ENCODE measurements at places on chromosomes 3 and 15. TPM values are rescaled to one million over a fixed set of nuclear protein-coding genes. Genes with fewer than 3 reads are reported as not detected.

GRCh38 chr15:55914446-55914845 lies 79.0 kb downstream of the NEDD4 start:
- peaks cover 2% of the 10 kb centered on the region for H3K27me3 ChIP-seq
- H3K36me3 ChIP-seq = no peaks in the 10 kb centered on the region
- no peak for DNase-seq

GRCh38 chr15:68423359-68424296 lies 8.3 kb downstream of the ITGA11 start:
- no peak for DNase-seq
- H3K36me3 ChIP-seq = no peaks in the 10 kb centered on the region
- peaks cover 6% of the 10 kb centered on the region for H3K27me3 ChIP-seq

DNA sequence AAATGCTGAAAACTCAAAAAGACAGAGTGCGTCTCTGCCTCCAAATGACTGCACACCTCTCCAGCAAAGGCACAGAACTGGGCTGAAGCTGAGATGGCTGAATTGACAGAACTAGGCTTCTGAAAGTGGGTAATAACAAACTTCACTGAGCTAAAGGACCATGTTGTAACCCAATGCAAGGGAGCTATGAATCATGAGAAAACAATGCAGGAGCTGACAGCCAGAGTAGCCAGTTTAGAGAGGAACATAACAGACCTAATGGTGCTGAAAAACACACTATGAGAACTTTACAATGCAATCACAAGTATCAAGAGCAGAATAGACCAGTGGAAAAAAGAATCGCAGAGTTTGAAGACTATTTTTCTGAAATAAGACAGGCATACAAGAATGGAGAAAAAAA lies 10.1 kb upstream of the AVEN start:
- H3K27me3 ChIP-seq = peaks cover under 1% of the 10 kb centered on the region
- no peak overlapping the region for H3K4me3 ChIP-seq
- H3K36me3 ChIP-seq = peaks cover 27% of the 10 kb centered on the region
- no peak overlapping the region for H3K27ac ChIP-seq

Gene TP53BP1
- total RNA-seq = 142 TPM

Gene PARP15
- total RNA-seq = 0.29 TPM
